ENCODE measurements at places on chromosomes 4 and X. TPM values are rescaled to one million over a fixed set of nuclear protein-coding genes. Genes with fewer than 3 reads are reported as not detected.

- DNase-seq, result no peak
Observed at GRCh38 chrX:805103-805670, 174.6 kb downstream of the SHOX start.

- DNase-seq, result peak; percentile 43
Observed at GRCh38 chrX:70087857-70088630, 25.8 kb downstream of the OTUD6A start.

GRCh38 chr4:121720109-121720508, 23.3 kb upstream of the ANXA5 start:
- no peak for DNase-seq

- DNase-seq, result peak; percentile 58
Observed at GRCh38 chrX:54786967-54787366, 11.1 kb downstream of the ITIH6 start.

DNA sequence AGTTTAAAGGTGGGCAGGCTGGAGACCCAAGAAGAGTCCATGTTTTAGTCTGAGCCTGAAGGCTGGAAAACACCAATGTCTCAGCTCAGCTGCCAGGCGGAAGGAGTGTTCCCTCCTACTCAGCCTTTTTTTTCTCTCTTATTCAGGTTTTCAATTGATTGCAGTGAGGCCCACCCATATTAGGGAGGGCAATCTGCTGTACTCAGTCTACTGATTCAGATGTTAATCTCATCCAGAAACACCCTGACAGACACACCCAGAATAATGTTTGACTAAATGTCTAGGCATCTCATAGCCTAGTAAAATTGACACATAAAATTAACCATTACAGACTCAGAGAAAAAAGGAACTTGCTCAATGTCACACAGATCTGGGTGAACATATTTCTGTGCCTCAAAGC, 347.1 kb downstream of the GBA3 start:
- DNase-seq, result peak; percentile 7

MSX1 gene
- total RNA-seq, result 0.43 TPM

BBS12 gene
- total RNA-seq, result 3.9 TPM

PGAM4 gene
- not detected for total RNA-seq

PPARGC1A gene
- 71.5 TPM for total RNA-seq

GPC3 gene
- total RNA-seq, result 0.55 TPM

PSAPL1 gene
- not detected for total RNA-seq

TRO gene
- total RNA-seq, result 2.1 TPM

DNA sequence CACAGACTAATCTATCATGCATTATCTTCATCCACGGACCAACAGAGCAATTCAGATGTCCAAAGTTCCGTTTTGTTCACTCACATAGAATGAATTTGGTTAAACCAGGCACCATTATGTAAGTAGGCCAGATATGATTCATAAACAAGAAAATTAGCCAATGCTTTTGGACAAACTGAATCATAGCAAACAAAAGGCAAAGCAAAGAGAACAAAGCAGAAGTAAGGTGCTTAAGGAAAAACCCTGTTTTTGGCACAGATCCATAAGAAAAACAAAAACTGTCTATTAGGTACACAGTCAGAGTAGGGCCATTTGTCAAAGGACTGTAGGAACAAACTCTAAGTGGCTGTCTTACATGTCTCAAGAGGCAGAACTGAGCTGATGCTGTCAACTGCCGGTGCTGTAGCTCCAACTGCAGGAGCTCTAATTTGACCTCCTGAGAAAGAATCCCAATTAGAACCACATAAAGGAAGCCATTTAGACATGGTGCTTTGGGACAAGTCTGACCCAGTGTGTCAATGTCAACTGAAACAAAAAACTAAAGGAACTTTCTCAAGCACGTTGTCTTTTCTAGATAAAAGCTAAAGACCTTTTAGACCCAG, 146.7 kb downstream of the COL25A1 start:
- DNase-seq, result no peak

GYG2 gene
- total RNA-seq, result 15.6 TPM

PRR32 gene
- total RNA-seq, result not detected

- DNase-seq, result no peak
Observed at GRCh38 chr4:83581411-83582288, 45.7 kb downstream of the GPAT3 start.

DNA sequence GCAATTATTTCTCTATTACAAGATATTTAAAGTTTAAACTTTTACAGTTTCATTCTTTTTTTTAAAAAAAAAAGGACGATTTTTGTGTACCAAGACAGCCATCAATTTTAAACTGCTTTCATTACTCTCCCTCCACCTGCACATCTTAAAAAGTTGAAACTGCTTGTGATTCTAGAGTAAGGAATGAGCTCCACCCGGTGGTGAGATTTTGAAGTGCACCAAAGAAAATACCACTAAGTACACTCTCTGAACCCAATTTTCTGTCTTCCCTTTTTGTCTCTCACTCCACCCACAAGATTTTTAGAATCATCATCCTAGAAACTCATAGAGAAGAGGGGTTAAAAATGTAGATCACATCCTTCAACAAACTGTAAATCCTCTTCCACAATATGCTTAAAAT, 91.3 kb upstream of the WDR44 start:
- DNase-seq, result no peak

DNA sequence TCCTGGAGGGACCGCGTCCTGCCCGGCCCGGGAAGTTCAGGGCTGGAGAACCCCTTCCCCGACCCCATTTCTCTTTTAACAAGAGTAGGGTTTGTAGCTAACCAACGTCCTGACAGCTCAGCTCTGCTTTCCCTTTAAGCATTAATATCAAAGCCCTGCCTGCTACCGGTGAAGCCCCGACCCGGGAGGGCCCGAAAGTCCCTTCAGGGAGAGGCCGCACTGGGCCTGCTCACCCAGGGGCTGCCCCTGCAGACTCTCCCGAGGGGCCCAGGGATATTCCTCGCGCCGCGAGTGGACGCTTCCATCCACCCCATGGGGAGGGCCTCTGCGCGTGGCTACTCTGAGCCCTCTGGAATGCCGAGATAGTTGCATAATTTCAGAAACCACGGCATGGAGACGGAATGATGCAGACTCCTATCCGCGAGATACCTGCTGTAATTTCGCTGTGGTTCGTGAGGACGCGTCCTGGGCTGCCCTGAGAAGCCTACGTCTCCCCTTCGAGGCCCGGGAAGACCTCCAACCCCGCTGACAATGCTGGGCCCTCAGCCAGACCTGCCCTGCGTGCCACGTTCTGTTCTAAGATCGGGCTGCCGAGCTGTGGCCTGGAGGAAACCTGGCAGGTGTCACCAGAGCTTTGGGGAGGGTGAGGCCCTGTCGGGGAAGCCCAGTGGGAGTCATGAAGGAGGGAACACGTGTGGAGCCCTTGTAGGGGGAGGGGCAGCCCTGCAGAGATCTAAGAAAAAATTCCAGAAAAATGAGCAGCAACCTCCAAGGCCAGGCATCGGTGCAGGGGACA, 999 bp upstream of the CTBP1 start:
- peak; percentile 44 for DNase-seq

- no peak for DNase-seq
Observed at GRCh38 chr4:159105761-159106243, 2.9 kb downstream of the RAPGEF2 start.

GPRASP1 gene
- total RNA-seq, result 3.4 TPM

DNA sequence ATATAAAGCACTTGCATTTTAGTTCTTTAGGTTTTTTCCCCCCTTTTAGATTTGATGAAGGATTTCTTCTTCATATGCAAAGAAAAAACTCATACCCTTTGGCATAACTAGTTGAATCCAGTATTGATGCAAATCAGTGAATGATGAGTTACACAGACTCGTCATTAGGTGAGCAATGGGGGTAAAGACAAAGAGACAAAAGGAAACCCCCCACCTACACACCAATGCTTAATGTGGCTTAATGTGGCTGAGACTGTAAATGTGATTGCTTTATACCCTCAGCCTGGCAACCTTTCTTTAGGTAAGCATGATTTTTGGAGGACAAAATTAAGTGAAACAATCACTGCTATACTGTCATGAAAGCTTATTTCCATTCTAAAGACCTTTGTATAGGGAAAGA, 39.5 kb downstream of the CD40LG start:
- DNase-seq, result no peak

DNA sequence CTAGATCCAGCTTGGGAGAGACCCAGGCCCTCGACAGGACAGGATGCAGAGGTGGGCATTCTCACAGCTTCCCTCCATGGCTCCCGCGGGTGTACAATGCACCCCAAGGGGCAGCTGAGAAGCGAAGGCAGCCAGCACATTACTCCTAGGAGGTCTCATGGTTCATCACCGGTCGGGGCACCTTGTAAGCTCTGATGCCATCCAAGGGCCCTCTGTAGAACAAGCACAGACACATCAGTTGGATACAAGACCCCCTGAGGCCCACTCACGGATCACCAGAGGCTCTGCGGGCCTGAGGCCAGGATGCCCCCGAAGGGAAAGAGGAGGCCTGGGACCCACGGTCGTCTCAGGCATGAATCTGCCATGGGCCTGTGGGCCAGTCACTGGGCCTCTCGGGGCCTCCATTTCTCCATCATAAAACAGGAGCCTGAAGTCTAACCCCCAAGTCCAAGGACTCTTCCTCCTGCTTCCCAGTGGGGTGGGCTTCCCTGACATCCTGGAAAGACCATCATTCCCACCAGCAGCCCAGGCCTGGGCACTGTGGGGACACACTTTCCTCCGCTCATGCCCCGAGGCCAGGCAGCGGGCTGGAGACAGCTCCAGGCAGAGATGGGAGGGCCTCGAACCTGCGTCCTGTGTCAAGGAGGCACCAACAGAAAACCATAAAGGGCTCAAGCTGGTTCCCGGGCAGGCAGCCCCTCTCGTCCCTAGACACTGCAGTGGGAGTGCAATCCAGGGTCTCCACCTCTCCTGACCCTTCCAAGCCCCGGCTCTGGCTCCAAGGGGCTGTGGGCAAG, 20.1 kb downstream of the HMX1 start:
- peak; percentile 24 for DNase-seq

DNA sequence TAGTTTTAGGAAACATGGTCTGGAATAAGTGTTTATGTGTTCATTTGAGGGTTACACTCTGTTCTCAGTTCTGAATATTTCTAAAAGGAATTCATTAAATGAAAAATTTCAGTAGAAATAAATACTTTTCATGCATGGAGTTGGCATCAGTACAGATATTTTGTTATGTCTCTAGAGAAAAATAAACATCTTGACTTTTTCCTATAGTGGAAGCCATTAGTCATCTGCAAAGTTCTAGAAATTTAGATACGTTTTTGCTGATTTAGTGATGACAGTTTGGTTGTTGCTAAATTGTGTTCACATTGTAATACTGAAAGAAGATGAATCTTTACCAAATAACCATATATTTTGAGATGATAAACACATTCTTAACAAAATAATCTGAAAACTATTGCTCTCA, 268.2 kb upstream of the TEX13A start:
- DNase-seq, result no peak

- no peak for DNase-seq
Observed at GRCh38 chrX:18896680-18897544, 87.0 kb downstream of the PHKA2 start.

GRCh38 chrX:119008110-119008744, 33.8 kb downstream of the LONRF3 start:
- peak; percentile 45 for DNase-seq

FAM53A gene
- total RNA-seq, result 1.8 TPM

DNA sequence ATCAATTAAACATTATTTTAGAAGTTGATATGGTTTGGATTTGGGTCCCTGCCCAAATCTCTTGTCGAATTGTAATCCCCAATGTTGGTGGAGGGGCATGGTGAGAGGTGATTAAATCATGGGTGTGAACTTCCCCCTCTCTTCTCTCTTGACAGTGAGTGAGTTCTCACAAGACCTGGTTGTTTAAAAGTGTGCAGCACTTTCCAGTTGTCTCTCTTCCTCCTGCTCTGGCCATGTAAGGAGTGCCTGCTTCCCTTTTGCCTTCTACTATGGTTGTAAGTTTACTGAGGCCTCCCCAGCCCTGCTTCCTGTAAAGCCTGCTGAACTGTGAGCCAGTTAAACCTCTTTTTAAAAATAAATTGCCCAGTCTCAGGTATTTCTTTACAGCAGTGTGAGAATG, 141.4 kb downstream of the GALNTL6 start:
- no peak for DNase-seq

DNA sequence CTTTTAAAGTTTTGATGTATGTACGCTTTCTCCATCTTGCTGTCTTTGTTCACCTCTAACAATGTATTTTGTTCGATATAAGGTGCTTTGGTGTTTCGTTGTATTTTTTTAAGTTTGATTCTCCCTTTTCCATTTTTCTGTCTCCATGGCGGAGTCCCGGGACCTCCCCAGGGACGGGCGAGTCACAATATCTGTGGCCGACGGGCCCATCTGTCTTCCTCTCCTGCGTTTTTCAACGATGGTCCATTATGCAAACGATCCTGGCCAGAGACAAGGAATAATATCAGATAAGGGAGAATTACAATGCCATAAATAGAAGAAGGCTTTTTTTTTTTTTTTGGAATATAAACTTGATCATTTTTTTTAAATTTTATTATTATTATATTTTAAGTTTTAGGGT, 112.3 kb upstream of the SHOX start:
- DNase-seq, result no peak

- no peak for DNase-seq
Observed at GRCh38 chrX:47628982-47629381, 748 bp downstream of the CFP start.

DBET gene
- total RNA-seq, result not detected

IL21 gene
- not detected for total RNA-seq

FRG2 gene
- total RNA-seq, result not detected

- no peak for DNase-seq
Observed at GRCh38 chr4:99968330-99968729, 18.3 kb upstream of the H2AZ1 start.

DNAAF6 gene
- not detected for total RNA-seq

ARR3 gene
- total RNA-seq, result not detected

CENPVL1 gene
- total RNA-seq, result not detected

SSX2B gene
- total RNA-seq, result not detected

GLRB gene
- total RNA-seq, result 0.10 TPM

CTAG1A gene
- total RNA-seq, result not detected

- no peak for DNase-seq
Observed at GRCh38 chr4:101762534-101762933, 28.0 kb upstream of the BANK1 start.

CFAP99 gene
- total RNA-seq, result 1.2 TPM

- DNase-seq, result no peak
Observed at GRCh38 chr4:128869776-128870509, 60.4 kb downstream of the JADE1 start.

DNA sequence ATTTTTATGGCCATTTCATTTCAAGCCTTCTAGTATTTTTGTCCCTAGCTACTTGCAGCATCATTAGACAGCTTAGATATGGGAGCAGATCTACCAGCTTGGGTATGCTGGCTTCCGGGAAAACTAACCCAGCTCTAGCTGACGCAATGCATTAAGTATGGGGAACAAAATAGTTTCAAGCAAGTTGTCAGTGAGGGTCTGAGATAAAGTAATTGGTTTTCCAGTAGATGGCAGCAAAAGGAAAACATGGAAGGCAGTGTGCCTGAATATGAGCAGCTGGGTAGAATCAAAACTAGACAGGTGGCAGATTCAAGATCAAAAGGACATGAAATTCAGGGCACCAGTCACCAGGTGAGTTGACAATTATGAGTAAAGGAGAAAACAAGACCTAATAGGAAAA, 340.9 kb upstream of the CTSO start:
- DNase-seq, result peak; percentile 3

Data from mucosa of descending colon (tissue), 3 donors.